Esophagus (tissue), 2 donors: ENCODE measurements at places on chromosomes 1 and 21. TPM values are rescaled to one million over a fixed set of nuclear protein-coding genes. Genes with fewer than 3 reads are reported as not detected.

KRTAP19-1 gene
- polyA plus RNA-seq: not detected

SFN gene
- polyA plus RNA-seq: 1,075 TPM

FLG2 gene
- polyA plus RNA-seq: 0.10 TPM

GCLM gene
- 5.0 TPM for polyA plus RNA-seq

RUNX3 gene
- polyA plus RNA-seq: 1.4 TPM
